ENCODE measurements at places on chromosomes 12 and 14.

DNA sequence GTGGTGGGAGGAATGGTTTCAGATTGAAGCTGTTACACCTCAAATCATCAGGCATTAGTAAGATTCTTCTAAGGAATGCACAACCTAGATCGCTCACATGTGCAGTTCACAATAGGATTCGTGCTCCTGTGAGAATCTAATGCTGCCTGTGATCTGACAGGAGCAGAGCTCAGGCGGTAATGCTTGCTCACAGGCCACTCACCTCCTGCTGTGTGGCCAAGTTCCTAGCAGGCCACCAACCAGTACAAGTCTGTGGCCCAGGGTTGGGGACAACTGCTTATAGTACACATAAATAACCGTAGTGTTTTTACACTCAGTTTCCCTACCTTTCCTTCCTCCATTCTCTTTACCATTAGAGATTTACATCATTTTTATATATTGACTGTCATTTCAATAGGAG lies 121.4 kb downstream of the SLCO1B3 start:
- no peak for DNase-seq

GRCh38 chr12:54232790-54233189 lies 44.0 kb upstream of the SMUG1 start:
- peak; percentile 35 for DNase-seq

DNA sequence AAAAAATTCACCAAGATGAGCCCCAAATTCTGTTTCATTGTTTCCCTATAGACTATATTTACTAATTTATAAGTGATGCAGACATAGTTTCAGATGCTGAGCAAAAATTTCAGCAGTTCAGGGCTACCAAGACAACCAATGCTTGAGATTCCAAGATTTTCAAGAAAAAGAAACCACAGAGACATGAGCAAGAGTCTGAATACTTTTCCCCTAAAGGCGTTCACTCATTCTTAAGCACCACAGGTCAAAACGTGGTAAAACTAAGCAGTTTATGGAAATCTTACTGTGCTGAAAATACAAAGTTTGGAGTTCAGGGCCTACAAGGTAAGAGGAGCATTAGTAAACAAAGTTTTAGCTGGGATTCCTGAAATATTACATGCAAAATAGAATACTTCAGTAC lies 221.2 kb downstream of the KCNH5 start:
- no peak for DNase-seq

- no peak for DNase-seq
Observed at GRCh38 chr14:92443741-92444140, 69.8 kb upstream of the RIN3 start.

GRCh38 chr14:96201157-96201556 lies 3.5 kb upstream of the BDKRB2 start:
- DNase-seq: no peak

- DNase-seq: no peak
Observed at GRCh38 chr14:90114554-90114953, 52.8 kb downstream of the KCNK13 start.

GRCh38 chr14:24695265-24696241 lies 61.6 kb upstream of the GZMB start:
- no peak for DNase-seq

GRCh38 chr14:92398888-92399636 lies 76.1 kb downstream of the SLC24A4 start:
- DNase-seq: no peak

- no peak for DNase-seq
Observed at GRCh38 chr12:104585448-104586055, 128.8 kb downstream of the CHST11 start.

DNA sequence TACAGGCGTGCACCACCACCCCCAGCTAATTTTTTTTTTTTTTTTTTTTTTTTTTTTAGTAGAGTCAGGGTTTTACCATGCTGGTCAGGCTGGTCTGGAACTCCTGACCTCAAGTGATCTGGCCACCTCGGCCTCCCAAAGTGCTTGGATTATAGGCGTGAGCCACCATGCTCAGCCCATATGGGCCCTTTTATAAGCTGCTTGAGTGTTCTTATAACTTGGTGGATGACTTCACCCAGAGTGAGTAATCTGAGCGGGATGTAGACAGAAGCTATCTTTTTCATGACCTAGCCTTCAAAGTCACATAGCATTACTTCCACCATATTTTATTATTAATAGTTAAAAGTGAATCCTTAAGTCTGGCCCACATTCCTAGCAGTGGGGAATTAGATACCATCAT lies 16.4 kb downstream of the BBOF1 start:
- DNase-seq: peak; percentile 32

DNA sequence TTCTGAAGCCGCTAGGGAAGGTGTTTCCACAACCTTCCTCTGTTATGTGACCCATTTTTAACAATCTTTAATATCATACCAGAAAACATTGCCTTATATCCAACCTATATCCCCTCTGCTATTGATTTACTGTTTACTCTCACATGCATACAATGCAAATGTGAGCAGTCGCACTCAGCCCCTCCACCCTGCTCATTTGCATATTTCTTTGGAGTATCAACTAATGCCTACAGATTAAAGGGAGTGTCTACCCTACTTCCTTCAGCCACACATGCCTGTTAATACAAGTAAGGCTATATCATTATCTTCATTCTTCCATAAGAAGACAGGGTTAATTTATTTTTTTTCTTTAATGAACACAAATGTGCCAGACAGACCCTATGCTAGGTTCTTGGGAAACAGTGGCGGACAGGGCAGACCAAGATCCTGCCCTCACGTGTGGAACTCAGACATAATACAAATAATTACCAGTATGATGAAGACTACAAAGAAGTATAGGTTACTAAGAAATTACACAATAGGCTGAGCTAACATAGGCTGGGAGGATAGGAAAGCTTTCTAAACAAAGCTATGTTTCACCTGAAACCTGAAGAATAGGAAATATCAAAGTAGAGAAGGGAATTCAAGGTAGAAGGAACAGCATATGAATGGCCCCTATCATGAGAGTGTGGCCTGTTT lies 107.3 kb upstream of the MDM1 start:
- DNase-seq: no peak

- DNase-seq: peak; percentile 20
Observed at GRCh38 chr14:21997300-21997699, 323.7 kb upstream of the OR4E1 start.

DNA sequence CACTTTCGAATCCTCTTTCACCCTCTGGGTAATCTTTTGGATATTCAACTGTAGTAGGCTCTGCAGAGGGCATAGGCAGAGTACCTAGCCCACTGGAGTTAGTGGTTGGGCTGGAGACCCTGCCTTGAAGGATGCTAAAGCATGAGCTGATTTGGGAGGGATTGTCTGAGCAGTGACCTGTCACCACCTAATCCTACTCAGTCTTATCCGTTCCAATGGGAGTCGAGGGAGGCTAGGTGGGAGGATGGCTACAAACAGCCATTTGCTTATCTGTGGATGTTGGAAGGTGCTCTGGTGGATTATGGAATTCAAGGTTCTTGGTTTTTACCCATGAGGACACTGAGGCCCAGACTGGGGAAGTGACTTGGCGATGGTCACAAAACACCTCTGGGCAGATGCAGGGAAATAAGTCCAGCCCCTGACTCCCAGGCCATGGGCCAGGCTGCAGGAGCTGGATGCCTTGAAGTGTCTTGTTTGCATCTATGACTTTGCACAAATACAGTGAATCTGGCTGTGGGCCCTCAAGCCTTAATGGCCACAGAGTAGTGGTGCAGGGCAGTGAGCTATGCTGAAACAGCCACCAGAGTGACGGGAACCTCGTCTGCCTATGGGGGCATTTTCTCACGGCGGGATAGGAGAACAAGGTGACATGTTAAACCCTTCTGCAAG lies 3.7 kb downstream of the KMT5A start:
- no peak for DNase-seq

- no peak for DNase-seq
Observed at GRCh38 chr14:101560534-101561113, 671 bp upstream of the DIO3 start.

Data from brain microvascular endothelial cell (primary cell).